Astrocyte of the cerebellum (primary cell): ENCODE measurements at places on chromosomes 11 and 22.

DNA sequence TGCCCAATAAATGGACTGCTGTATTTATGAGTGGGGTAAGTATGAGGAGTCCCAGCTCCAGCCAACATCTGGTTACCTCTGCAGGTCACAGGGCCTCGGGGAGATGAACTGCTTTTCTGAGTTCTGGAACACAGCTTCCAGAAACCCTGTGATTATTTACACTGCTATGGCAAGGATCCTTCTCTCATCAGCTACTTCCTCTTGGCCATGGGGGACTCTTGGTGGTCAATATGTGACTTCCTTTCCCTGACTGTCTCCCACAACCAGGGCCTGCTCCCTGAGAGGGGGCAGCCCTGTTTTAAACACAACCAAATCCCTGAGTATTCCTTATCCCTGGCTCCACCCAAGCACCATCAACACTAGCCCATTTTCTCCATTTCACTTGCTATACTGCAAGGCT is 10.0 kb downstream of the RHOG start:
- DNase-seq, result no peak

DNA sequence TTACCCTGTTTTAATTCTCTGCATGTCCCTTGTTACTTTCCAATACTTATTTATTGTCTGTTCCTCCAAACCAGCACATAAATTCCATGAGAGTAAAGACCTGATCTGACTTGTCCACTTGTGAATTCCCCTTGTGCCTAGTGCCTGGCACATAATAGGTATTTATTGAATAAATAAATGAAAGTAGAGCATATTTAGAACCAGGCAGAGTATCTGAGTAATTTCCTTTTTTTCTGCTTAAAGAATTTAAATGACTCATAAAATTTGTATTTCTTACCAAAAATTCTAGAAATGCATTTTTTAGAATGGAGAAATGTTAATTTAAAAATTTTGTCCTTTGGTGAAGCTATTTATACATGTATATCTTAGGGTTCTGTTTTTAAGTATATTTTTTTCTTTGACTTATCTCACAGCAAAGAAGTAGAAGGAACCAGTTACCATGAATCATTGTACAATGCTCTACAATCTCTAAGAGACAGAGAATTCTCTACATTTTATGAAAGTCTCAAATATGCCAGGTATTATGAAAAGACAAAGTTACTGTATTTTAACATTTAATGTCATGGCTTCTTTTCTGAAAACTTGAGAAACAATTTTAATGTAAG is 96.8 kb downstream of the ATM start:
- DNase-seq, result no peak

DNA sequence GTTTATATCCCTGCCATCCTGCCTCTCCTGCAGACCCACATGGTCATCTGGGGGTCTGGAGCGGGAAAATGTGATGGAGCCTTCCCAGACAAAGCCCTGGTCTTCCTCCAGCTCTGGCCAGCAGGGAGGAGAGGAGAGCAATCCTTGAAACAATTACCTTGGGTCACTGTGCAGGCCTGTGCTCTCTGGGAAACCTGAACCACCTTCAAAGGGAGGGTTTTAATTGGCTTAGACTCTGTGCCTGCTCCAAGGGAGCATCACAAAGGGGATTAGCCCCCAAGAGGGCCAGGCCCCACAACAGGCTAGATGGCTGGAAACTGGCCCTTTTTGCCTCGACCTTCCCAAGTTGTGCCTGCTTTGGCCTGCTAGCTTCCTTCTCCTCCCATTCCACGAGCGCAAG is 351.9 kb downstream of the TENM4 start:
- no peak for DNase-seq

DNA sequence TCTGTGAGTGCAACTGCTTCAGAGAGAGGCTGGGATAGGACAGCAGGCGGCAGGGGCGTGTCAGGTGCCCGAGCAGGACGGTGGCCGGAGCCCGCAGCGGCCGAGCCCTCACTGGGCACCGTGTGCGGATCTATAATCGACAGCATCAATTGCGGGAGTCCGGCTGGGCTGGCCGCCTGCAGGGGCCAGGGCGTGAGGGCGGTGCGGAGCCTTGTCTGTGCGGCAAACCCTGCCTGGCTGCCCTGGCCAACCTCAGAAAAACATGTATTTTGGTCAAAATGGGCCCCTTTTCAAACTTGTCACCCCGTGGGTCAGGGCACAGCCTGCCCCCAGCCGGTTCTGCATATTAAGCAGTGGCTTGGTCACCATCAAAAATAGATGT is 91.3 kb upstream of the KCNQ1OT1 start:
- no peak for DNase-seq

- no peak for DNase-seq
These were observed 6.7 kb downstream of the NFAM1 start for GRCh38 chr22:42425337-42425988.

- no peak for DNase-seq
These were observed 55.8 kb upstream of the RRAS2 start for GRCh38 chr11:14414470-14415461.

DNA sequence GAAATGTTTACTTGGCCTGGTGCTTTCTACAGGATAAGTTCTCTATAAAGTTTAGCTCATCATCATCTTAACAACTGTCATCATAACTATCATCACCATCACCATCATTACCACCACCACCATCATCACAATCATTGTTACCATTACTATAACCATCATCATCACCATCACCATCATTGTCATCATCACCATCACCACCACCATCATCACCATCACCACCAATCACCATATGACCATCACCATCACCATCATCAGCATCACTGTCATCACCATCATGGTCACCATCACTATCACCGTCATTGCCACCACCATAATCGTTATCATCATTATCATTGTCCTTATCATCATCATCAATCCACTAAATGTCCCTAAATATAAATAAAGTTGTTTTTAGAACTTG is 54.9 kb downstream of the DHCR7 start:
- DNase-seq, result no peak

DNA sequence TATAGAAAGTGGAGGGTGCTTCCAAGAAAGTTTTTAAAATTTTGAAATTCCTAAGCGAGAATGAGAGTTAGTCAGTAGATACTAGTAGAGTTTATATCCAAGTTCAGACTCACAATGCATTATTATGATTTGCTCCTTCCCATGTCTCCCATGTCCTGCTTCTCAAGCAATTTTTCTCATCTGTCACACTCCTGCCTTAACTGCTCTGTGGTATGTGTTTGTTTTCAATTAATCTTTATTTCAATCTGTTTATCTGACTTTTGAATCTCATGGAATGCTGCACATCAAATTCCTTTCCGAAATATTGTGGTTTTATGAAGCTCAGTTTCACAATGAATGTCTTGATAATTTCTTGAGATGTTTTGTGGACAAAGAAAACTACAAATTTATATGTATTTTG is 18.1 kb downstream of the THY1 start:
- DNase-seq, result no peak

- DNase-seq, result no peak
These were observed 117.2 kb upstream of the NTM start for GRCh38 chr11:131253142-131253655.

DNA sequence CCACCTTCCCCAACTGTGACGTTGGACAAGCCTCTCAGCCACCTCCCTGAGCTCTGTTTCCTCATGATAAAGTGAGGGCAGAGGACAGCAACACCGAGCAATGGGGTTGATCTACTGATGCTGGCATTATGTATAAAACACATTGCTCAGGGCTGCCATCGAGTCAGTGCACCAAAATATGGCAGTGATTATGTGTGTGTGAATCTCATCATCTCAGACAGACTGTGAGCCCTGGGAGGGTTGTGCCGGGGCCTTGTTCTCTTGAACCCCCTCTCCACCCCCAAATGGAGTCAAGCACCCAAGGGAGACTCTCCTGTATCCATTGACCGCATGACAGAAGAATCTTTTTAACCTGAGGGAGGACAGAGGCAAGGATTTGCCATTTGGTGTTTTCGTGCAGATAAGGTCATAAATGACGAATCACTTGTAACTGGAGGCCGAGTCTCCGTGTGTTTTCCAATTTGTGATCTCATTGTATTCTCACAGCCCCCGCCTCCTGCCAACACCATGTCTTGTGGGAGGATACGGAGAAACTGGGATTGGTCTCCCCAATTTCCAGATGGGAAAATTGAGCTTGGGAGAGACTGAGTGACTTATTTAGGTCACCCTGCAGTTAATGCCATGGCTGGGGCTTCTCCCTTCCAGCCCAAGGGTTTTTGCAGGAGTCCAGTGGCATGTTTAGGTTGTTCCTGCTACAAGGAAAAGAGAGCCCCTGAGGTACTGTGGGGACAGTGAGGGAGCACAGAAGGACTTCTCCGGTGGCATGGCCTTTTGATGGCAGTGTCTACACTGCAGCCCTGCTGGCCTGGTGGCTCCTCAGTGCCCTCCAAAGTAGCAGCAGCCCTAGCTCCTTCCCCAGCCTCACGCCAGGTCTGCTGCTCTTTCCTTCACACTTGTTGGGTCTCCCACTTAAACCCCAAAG is 52.4 kb downstream of the CHRDL2 start:
- no peak for DNase-seq
